ENCODE measurements at places on chromosomes 7 and 10.

GRCh38 chr10:88281592-88282347 is 301.3 kb downstream of the RNLS start:
- DNase-seq: no peak

DNA sequence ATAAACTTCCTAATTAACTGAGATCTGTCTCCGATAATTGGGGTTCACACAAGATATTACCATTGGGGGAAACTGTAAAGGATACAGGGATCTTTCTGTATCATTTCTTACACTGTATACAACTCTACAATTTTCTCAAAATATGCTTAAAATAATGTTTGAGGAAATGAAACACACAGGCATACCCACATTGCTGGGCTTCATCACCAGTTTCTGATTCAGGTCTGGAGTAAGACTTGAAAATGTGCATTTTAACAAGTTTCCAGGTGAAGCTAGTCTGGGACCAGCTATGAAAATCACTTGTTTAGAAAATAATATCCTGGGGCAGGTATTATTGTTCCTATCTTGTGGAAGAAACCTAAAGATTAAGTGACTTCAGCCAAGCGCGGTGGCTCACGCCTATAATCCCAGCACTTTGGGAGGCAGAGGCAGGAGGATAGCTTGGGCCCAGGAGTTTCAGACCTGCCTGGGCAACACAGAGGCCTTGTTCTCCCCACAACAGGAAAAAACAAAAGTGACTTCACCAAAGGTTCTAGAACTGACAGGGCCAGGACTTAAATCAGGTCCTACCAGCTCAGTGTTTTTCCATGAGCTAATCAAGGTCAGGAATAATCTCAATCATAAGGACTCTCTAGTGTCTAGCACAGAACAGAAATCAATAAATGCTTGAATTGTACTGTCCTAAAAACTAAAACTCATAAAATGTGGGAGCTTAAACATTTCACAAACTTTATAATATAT is 12.6 kb downstream of the TOMM7 start:
- DNase-seq: no peak

- DNase-seq: no peak
Measured at GRCh38 chr7:141699860-141700259, 2.1 kb downstream of the DENND11 start.

DNA sequence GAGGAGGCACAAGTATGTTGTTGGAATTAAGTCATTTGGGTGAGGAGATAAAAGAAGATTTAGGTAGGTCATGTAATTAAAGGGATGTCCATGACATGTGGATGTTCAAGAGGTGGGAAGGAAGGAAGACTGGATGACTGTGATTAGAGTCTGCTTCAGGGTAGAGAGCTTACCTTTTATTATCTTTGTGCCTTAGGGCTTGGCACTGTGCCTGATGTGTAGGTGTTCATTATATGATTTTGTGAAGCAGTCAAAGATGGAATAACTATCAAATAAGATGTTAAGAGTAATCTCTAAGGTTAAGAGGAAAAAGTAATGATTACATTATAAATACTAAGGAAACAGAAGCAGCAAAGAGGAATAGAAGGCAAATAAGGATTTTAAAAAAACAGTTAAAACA is 97.8 kb downstream of the CDK14 start:
- DNase-seq: no peak

DNA sequence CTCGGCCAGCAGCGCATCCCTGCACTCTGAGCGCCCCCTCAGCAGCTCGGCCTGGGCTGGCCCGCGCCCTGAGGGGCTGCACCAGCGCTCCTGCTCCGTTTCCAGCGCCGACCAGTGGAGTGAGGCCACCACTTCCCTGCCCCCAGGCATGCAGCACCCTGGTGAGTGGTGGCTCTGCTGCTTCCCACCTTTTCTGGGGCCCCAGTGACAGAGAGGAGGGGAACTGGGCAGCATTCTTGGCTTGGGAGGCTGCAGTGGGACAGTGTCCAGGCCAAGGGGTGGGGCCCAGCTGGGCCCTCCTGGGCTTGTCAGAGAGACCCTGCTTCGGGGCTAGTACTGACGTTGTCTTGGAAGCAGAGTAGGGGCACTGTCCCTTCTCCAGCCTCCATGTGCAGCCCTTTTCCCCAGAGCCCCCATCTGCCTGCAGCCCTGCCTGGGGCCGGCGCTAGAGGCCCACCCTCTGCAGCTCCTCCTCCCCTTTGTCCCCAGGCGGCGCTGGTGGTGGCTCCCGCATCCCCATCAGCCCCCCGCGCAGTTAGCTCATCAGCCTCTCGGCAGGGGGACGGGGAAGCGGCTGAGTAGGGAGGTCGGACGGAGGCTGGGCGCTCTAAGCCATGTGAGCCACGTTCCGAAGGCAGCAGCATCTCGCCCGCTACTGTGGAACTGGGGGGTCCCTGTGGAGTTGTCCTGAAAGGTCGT is 29.2 kb downstream of the GBX1 start:
- no peak for DNase-seq
